ENCODE measurements at places on chromosomes 13 and 19.
A peak's percentile ranks its signal among the peaks of the same experiment; 100 is the strongest.

DNA sequence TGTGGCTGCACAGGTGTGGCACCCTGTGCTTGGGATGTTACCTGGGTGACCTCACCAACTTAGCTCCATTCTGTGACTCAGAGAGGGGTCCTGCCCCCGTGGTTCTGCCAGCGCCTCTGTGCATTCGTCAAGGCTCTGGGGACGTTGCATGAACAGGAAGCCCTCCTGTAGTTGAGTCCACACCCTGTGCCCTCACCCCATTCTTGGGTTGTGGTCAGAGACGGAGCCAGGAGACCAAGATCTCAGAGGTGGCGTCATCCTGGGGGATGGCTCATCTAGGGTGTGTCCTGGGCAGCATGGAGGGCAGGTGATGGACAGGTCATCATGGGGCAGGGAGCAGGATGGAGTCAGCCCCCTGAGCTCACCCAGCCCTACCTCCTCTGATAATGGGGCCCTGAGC is 2.5 kb downstream of the COX6B2 start:
- no peak for DNase-seq

DNA sequence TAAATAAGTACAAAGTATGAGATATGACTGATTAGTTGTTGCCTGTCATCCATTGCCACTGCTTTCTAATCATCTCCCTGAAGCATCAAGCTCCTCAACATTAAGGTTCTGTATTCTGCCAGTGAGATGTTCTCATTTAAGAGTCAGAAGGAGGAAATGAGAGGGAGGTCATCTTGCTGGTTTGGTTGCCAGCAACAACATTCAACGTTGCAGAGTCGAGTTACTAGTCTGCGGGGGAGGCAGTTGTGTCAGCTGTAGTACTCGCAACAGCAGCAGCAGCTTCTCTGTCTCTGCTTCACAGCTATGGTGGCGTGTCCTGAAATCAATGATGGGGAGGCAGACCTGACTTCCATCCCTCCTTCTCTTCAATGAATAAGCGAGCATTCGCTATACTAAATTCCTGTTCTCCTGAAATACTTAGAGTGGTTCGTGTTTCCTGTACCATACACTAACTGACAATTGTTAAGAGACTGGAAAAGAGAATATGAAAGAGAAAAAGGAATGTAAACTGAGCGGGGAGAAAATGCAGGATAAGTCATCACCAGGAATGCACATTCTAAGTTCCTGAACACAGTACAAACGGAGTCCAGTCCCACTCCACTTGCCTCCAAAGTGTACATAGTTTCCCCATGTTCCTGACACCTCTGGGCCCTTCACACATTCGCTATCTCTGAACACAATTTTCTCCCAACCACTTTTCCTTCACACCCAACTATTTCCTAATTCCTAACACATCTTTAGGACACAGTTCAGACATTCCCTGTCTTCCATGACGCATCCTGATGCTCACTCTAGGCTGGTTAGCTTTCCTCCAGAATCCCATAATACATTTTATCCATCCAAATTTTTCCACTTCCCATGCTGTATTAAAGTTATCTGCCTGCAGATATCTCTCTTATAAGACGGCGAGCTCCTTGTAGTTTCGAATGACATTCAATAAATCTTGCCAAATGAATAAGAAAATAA is 263.0 kb downstream of the KLF12 start:
- no peak for DNase-seq

- DNase-seq, result no peak
Measured at GRCh38 chr13:36098080-36098479, 33.1 kb downstream of the DCLK1 start.

DNA sequence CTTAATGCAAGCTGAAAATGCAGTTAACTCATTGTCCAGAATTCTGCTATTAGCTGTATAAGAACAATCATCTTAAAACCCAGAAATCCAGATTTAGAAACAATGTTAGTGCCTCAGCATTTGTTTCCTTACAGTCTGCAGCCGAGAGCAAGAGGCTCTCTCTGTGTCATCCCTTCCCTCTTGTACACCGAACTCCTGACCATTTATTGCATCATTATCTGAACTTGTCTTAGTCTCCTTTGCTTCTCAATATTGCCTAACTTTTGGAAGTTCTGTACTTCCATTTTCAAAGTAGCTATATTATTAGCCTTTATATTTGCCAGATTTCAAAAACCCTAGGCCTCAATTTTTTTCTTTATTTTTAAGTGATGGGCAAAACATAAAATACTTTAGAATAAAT is 27.1 kb downstream of the RNASEH2B start:
- no peak for DNase-seq

DNA sequence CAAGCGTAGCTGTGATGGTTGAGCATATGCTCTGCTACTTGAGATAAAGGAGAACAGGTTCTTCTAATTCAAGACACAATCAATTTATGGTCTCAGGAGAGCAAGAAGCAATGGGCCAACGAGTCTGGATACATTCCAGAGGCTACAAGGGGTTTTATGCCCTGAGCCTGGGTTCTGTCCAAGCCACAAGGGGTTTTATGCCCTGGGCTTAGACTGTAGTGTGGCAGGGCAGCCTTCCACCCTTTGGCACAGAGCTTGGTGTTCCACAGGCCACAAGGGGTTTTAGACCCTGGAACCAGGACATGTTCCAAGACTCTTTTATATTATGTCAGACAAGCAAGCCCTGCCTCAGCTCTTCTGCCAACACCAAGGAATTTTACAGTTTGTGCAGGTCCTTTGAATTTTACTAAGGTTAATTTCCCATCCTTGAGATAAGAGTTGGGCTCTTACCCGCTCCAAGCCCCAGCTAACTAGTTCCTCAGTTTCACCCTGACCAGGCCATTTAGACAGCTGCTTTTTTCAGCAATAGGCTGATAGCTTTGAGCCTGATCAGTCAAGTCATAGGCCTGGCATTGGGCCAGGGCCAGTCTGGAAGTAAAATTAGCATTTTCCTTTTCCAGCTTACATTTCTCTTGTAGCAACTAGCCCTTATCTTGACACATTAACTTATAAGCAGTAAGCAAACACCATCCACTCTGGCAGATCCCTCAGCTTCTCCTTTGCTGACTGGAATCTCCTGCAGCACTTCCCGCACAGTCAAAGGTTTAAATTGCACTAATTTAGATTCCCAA is 95.0 kb downstream of the ZNF737 start:
- no peak for DNase-seq

DNA sequence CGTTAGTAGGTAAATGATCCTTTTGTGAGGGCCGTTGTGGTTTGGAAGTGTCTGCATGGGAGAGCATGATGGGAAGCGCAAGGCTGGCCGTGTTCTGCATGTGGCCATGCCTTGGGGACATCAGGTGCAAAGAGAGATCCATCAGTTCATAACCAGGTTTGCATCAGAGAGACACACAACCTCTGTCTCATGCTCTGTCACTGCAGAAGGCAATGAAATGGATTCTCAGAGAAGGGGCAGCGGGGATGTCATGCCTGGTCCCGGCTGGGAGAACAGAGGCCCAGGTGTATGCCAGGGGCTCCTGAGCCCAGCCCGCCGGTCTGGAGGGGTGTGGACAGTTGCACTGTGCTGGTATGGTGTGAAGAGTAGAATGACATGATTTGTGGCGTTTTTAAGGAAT is 60.2 kb downstream of the GGACT start:
- no peak for DNase-seq

- DNase-seq, result peak; percentile 89
Measured at GRCh38 chr19:39430675-39431593, 4.8 kb downstream of the RPS16 start.

DNA sequence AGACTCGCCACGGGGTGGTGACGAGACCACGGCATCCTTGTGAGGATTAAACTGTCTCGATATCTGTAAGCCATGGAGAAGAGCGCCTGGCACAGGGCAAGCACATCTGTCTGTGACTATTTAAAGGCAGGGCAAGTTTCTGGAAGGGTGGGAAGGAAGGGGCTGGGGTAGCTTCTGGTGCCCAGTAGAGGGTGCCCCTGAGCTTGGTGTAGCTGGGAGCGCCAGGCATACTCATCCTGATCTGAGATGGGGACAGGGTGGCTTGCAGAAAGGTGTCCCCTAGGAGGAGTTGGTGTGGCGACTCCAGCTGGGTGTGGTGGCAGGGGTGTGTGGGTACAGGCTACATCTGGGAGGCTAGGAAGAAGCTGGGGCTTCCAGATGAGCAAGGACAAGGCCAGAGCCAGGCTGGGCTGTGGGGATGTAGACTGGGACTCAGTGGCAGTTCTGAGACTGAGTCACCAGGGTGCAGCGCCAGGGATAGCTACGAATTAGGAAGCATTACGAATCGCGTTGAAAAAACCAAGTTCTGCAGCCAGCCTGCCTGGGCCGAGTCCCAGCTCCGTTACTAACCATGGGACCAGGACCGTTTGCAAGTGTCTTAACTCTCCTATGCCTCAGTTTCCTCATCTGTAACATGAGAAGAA is 23.1 kb upstream of the ASPDH start:
- DNase-seq, result no peak

- DNase-seq, result no peak
Measured at GRCh38 chr19:1549332-1549945, 18.7 kb downstream of the MEX3D start.

- no peak for DNase-seq
Measured at GRCh38 chr13:59274958-59275727, 888.6 kb downstream of the DIAPH3 start.

DNA sequence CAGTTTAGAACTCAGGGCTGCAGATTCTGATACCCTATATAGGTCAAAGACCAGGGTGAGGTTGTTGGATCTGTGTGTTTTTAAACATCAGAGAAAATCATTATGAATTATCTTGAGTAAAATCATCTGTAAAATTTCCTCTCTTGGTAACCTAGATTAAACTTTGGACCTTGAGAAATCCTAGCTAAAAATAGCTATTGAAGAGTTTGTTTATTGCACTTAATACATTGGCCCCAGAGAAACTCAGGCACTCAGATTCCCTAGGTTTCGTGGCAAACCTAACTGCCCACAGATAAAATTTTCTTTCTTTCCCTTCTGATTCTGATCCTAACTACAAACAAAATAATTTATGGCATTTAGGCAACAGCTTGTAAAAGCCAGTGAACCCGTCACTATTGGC is 102.3 kb downstream of the GPC6 start:
- DNase-seq, result no peak

DNA sequence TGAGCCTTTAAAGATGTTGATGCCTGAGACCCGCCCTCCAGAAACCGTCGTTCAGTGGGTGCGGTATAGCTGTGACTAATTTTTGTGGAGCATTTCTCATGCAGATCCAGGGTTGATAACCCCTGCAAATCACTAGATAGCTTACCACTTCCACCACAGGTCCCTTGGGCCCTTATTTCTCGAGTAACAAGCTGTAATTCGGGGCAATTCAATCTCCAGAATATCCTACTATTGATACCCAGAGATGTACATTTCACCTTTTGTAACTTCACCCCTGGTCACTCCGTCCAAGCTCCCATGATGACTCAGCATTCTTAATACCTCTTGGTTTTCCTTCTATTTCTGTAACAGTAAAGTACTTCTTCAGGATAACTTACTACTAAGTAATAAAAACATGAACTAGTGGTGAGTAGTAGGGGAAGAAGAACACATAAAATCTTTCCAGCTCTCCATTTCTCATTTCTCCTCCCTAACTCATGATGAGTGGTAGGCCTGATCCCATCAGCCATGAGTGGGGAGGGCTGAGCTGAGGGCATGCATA is 71.9 kb upstream of the UBL3 start:
- no peak for DNase-seq

- no peak for DNase-seq
Measured at GRCh38 chr13:72403396-72404010, 323.9 kb downstream of the MZT1 start.

GRCh38 chr19:57812226-57812625 is 2.5 kb downstream of the ZNF552 start:
- DNase-seq, result no peak

DNA sequence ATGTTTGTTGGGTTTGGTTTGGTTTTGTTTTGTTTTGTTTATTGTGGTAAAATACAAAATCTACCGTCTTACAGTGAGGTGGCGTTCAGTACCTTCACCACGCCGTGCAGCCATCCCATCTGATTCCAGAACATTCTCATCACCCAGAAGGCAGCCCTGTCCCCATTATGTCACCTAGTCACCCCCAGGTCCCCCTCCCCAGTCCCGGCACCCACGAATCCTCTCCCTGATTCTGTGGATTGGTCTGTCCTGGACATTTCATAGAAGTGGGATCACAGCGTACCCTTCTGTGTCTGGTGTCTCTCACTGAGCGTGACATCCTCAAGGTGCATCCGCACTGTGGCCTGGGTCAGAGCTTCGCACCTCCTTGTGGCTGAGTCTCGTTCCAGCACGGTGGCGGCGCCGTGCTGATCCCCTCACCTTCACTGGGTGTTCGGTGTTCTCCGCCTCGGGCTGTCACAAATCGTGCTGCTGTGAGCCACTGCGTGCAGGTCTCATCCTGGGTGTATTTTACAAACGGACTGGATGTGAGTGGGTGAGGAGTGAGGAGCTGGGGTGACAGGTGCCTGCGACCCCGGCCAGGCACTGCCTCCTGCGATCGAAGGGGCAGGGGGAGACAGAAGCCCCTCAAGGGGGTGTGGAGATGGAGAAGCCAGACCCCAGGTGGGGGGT is 580 bp upstream of the TEKTIP1 start:
- DNase-seq, result no peak

GRCh38 chr19:44050740-44051649 is 841 bp upstream of the ZNF223 start:
- no peak for DNase-seq

- no peak for DNase-seq
Measured at GRCh38 chr19:1782521-1782920, 29.2 kb downstream of the ONECUT3 start.

- no peak for DNase-seq
Measured at GRCh38 chr19:48760504-48761205, 5.3 kb downstream of the FGF21 start.

GRCh38 chr19:29813642-29814041 is 1.9 kb downstream of the CCNE1 start:
- no peak for DNase-seq

- no peak for DNase-seq
Measured at GRCh38 chr19:1567848-1568227, 287 bp downstream of the MEX3D start.

GRCh38 chr19:1272423-1273262 is 2.7 kb upstream of the FAM174C start:
- DNase-seq, result no peak

- DNase-seq, result no peak
Measured at GRCh38 chr19:39802958-39803357, 24.3 kb downstream of the LEUTX start.

DNA sequence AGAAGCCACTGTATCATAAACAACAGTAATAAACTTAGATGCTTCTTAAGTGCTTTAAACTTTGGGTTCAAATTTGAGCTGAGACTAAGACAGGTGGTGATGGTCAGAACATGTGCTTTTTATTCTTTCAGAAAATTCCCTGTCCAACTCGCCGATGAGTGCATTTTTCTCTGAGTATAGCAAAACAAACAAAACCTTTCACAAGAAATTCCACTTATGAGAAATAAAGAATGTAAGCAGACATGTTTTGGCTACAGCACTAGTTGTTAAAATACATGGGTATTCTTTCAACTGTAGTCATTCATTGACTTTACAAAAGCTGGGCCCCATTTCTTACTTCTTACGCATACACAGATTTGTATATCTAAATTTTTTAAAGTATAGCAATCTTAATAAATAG is 125.6 kb downstream of the SPRY2 start:
- DNase-seq, result no peak

GRCh38 chr19:36257520-36257876 is 42.6 kb downstream of the ZNF146 start:
- no peak for DNase-seq

Data from CD4-positive, alpha-beta T cell treated with Interleukin-15 for 1 hour (primary cell).